Astrocyte of the cerebellum (primary cell): ENCODE measurements at places on chromosomes 7 and 10.

DNA sequence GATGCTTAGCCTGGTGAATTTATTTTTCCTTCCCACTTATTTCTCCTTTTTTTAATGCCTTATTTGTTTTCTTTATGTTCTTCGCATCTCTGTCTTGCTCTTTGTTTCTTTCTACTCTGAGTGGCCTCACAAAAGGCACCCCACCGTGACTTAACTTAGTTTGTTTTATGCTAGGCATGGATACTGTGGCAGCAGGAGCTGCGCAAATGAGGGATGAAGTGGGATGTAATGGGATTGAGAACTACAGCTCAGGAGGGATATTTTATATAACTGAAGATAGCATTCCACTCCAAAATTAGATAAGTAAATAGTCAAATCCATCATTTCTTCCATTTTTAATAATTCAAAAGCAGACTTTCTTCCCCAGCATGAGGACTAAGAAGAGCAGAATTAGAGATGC is 1.7 kb upstream of the CACNA2D1 start:
- DNase-seq = no peak

DNA sequence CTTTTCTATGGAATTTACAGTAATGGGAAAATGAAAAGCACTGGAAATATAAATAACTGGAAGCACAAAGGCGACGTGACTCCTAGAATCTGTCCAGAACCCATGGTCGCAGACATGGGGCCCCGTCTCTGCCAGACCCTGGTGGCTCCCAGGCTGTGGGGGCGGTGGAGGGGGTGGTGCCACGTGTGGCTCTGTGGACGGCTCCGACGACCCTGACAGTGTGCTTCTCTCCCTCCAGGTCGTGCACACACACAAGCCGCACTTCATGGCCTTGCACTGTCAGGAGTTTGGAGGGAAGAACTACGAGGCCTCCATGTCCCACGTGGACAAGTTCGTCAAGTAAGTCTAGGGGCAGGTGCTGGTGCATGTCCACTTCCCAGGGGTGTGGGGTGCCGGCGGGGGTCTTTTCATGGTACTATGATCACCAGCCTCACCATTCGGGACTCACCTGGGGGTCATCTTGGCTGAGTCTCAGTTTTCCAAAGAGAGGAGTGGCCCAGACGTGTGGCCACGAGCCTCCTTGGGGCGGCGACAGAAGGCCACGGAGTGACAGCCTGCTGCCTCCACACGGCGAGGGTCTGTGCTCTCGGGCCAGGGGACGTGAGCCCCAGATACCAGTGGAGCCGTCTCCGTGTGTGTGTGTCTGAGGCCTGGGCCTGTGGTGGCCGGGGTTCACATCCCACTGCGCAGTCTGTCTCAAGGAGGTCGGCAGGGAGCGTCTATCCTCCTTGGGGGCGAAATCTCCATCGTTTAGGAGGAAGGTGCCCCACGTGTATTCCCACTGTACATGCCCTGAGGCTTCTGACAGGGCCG is 108.2 kb downstream of the INPP5A start:
- DNase-seq = no peak

- no peak for DNase-seq
These were observed 36.8 kb upstream of the R3HCC1L start for GRCh38 chr10:98097616-98098015.

- DNase-seq = no peak
These were observed 780 bp downstream of the CYP3A5 start for GRCh38 chr7:99679032-99679399.

- DNase-seq = no peak
These were observed 74.9 kb downstream of the CTBP2 start for GRCh38 chr10:125085258-125086054.

- no peak for DNase-seq
These were observed 46.0 kb upstream of the CDK13 start for GRCh38 chr7:39904077-39904486.

DNA sequence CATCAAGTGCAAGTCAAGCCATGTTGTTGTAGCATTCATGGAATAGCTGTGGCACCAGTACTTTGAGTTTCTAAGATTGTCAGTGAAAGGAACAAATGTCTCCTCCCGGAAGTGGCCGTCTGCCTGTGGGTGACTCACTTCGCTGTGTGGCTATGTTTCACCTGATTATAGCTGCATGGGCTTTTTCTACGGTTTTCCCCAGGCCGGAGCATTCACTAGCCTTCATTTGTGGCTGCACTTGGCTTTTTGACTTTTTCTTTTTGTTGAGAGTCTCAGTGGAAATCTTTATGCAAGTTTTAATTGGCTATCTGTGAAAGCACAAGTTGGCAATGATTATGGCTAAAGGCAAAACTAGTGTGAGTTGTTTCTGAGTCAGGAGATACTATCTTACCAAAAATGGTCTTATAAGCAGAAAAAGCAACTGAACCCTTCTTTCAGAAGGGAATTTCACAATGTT is 35.0 kb downstream of the SRI start:
- DNase-seq = peak; percentile 42

GRCh38 chr7:135716677-135717238 is 11.2 kb downstream of the SLC13A4 start:
- peak; percentile 96 for DNase-seq

DNA sequence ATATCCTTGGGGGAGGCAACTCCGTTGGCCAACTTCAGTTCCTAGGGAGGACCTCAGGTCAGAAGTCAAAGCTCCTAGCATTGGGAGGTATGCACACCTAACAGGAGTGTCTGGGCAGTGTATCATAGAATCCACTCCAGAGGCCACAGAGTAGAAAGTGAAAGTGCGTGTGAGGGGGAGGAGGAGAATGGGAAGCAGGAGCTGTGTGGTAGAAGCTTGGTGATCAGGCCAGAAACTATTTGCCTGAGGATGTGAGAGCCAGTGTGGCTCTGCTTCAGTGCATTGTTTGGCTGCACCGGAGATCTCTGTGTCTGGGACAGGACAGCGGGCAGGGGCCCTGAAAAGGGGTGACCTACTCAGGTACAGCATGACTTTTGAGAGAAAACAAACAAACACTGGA is 557.4 kb upstream of the VSTM2A start:
- no peak for DNase-seq

DNA sequence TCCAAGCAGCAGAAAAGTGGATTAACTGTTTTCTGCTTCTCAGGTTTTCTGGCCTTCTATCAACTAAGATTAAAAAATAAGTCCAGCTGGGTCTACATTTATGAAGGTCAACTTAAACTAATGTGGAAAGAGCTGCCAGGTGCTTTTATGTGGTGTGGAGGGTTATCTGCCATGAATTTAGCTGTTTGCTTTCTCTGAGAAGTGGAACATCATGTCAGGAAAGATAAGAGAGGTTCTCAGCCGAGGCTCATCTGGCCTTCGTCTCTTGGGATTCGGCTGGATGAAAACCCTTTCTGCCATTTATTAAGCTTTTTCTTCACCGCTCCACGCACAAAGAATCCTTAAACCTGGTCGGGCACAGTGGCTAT is 5.5 kb downstream of the PTPRN2 start:
- DNase-seq = no peak

- peak; percentile 72 for DNase-seq
These were observed 229.1 kb downstream of the ELFN1 start for GRCh38 chr7:1899196-1899595.

- DNase-seq = no peak
These were observed at the start of gene CPVL for GRCh38 chr7:29146057-29146706. CPVL (minus strand) TSS chr7:29146537; CDS start chr7:29121061, 25,476 bp downstream.

GRCh38 chr10:69057951-69058297 is 30.0 kb upstream of the SRGN start:
- DNase-seq = no peak

GRCh38 chr10:51100221-51100620 is 25.9 kb downstream of the PRKG1 start:
- DNase-seq = no peak

DNA sequence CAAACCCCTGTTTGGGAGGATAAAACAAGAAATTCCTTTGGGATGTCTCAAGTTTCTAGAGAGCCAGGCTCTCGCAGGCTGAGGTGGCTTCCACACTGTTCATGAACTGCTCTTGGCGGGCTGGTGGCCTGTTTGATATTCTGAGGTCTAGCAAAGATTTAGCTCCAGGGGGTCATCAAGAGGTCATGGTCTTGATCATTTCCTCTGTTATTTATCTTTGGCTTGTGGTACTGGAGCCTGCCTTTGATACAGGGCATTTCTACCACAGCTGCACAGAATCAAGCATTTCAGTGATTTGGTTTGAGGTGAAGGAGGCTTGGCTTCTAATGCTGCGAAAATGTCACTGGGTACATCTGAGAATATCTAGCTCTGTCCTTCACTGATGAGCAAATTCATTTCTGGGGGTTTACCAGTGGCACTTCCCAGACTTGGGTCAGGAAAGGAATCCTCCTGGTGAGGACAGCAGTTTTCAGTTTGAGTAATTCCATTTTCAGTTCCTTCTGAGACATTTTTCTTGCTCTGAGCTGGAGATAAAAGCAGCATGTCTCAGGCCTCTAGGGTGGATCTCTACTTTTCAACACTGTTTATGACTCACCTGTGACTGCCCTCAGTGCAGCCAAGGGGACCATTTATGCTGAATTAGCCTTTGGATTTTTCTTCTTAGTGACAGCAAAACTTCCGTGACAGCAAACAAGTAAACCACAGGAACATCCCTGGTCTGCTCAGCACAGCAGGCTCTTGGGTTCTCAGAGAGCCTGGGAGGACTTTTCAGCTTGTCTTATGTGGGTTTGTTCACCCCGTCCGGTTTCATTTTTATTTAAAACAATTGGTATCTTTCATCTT is 312.0 kb downstream of the RNLS start:
- DNase-seq = peak; percentile 81

GRCh38 chr10:62851442-62851841 is 35.3 kb upstream of the EGR2 start:
- no peak for DNase-seq

- peak; percentile 51 for DNase-seq
These were observed 50.6 kb downstream of the PWWP2B start for GRCh38 chr10:132447446-132448247.

DNA sequence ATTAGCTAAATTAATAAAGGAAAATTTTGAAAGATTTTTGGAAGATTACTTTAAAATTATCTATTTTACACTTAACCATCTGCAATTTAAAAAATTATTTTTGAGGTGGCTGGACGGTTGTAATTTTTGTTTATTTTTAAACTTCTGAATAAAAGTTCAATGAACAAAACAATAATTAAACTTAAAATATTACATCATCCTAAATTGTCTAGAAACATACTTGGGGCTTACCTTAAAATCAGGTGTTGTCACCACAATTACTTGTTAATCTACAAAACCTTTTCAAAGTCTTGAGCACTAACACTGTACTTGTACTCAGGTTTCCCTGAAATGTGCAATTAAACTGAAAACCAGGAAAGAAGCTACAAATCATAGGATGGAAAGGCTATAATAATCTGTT is 328.3 kb downstream of the NXPH1 start:
- DNase-seq = no peak

DNA sequence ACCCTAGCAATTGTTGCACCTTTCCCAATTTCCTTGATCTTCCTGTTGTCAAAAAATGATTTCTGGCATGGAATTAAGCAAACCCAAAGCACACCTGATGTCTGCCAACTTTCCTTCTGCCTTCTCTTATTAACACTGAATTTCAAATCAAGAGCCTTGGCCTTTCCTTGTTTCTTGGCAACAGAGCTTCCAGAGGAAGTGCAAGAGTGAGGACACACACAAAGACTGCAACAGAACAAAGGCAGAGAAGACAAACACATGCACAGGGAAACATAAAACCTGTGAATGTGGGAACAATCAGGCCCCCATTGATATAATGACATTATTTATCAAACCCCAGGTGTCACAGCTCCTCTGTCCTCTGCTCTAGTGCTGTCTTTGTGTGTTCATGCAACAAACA is 73.0 kb upstream of the IL6 start:
- DNase-seq = no peak

DNA sequence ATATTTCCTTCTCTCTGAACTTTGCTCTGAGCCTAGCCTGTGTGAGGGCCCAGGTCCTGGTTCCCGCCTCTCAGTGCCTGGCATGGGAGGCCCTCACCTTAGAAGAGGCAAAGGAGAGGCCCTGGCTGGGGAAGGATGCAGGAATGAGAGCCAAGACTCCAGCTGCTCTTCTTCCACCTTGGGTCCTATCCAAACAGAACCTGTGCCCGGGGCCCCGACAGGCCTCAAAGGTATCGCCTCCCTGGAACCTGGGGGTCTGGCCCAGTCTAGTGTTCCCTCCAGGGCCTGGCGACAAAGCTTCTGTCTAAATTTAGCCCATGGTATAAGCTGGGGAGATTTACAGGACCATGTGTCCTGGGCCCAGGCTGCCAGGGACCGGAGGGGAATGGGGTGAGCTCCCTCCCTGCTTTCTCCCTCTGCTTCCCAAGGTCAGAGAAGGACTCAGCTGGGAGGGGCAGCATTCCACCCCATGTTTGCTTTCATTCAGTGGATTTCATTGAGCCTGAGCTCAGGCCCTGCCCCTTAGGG is 12.0 kb upstream of the CRHR2 start:
- DNase-seq = no peak

DNA sequence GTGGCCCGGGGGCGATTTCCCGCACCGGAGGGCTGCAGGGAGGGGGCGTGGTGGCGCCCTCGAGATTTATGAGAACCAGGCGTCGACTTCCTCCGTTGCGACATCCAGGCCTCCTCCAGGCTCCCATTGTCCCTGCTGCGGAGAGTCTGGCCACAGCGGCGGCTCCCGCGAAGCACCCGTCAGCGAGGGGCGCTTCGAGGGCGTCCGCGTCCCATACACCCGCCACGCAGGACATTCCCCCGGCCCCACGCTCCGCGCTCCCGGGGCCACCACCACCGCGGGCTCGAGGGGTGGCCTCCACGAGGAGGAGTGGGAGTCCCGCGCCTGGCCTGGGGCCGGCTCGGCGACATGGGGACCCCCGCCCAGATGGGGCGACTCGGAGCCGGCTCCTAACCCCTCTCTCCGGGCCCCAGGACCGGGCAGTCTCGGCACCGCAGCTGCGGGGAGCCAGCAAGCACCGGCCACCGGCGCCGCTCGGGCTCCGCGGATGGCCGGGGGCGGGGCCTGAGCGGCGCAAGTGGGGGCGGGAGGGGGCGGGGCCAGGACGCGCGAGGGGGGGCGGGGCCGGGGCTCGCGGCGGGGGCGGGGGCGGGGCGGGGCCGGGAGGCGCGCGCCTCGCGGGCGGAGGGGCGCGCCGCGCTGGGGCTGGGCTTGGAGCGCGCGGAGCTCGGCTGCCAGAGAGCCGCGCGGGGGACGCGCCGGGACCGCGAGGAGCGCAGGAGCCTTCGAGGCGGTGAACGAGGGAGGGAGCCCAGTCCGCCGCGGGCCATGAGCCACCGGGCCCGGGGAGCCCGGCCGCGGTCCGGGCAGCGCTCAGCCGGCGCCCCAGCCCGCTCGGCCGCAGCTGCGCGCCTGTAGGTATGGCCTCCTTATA is at the start of gene SH2B2:
Gene SH2B2, plus strand, starts transcription at position 632 of the 874 bp plus-strand sequence. CDS start 13,683 bp downstream, outside the sequence.
- DNase-seq = no peak
